ENCODE measurements at places on chromosomes 3 and 15. TPM values are rescaled to one million over a fixed set of nuclear protein-coding genes. Genes with fewer than 3 reads are reported as not detected.

DNA sequence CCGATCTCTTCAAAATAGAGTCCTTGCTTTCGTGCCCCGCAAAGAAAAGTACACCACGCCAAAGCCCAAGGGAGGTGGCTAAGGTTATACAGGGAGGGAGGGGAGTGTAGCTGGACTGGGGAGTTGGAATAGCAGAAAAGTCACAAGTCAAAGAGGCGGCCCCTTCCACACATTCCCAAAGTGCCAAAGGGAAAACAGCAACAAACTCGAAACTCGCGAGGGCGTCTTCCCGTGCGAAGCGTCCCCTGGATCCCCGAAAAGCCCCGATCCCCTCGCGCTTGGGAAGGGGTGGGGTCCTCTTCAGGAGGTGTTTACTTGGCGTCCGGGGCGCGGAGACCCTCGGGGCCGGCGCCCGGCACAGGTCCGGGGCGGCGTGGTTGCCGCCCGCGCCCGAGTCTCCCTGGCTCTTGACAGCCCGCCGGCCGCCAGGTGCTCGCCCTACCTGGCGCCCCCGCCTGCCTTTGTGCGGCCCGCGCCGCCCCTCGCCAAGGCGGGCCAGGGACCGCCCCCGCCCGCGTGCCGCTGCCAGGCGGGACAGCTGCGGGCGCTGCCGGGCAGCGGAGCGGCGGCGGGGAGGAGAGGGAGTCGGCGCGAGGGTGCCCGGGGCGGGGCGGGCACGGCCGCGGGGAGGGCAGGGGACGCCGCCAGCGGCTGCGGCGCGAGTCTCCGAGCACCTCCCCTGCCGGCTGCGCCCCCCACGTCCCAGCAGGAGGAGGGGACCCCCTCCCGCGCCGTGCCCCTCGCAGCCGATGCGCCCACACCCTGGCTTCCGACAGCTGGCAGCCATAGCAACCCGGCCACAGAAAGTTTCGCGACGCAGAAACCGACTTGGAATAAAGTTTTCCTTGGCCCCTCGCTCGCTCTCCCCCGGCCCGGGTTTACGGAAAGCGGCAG, 966 bp downstream of the MYO1E start:
- DNase-seq = no peak

GRCh38 chr3:25768851-25769250, 14.4 kb downstream of the NGLY1 start:
- DNase-seq = no peak

GRCh38 chr15:56739964-56740640, 6.8 kb upstream of the ZNF280D start:
- DNase-seq = no peak

DNA sequence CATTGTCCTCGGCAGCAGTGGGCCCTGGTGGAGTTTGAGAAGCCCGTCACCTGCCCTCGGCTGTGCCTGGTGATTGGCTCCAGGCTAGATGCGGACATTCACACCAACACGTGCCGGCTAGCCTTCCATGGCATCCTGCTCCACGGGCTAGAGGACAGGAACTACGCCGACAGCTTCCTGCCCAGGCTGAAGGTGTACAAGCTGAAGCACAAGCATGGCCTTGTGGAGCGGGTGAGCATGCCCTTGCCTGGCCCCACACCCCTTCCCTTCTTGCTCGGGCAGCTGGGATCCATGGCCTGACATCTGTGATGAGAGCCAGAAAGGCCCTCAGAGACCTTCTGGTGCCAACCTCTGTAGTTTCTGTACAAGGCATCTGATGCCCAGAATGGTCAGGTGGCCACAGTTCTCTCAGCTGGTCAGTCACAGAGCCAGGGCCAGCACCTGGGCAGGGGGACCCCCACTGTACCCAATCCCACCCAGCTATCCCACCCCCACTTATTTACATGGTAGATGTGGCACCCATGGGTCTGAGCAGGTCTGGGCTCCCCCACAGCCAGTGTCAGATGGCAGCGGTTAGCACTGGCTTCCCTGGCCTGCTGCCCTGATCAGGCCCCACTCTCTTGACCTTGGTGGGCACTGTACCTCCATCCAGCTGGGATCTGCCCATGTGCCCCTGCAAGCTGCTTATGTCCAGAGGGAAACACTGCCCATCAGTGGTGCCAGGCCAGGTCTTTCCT, 124.9 kb downstream of the DNAJB8 start:
- DNase-seq = no peak

- DNase-seq = peak; percentile 68
Observed at GRCh38 chr15:39125904-39126303, 455.0 kb upstream of the THBS1 start.

DNA sequence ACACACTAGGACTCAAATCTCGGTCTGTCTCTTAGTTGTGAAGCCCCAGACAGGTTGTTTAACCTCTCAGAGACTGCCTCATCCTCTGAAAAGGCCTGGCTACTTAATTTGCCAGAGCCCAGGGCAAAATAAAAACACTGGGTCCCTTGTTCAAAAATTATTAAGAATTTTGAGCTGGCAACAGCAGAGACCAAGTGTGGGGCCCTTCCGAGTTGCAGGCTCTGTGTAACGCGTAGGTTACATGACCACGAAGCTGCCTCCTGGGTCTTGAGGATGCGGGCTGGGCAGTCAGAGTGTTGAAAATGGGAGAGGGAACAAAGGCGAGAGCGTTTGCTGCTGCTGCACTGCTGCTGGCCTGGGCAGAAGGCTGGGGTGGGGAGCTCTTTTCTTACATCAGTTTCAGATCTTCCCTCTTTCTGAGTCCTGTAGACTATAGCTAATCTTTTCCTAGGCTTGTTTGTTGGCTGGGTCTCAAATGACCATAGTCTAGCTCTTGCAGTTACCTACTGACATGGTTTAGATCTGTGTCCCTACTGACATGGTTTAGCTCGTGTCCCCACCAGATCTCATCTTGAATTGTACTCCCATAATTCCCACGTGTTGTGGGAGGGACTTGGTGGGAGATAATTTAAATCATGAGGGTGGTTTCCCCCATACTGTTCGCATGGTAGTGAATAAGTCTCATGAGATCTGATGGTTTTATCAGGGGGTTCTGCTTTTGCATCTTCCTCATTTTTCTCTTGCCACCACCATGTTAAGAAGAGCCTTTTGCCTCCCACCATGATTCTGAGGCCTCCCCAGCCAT, 49.9 kb downstream of the CLEC3B start:
- no peak for DNase-seq

- no peak for DNase-seq
Observed at GRCh38 chr3:188951734-188952133, 220.0 kb upstream of the TPRG1 start.

DNA sequence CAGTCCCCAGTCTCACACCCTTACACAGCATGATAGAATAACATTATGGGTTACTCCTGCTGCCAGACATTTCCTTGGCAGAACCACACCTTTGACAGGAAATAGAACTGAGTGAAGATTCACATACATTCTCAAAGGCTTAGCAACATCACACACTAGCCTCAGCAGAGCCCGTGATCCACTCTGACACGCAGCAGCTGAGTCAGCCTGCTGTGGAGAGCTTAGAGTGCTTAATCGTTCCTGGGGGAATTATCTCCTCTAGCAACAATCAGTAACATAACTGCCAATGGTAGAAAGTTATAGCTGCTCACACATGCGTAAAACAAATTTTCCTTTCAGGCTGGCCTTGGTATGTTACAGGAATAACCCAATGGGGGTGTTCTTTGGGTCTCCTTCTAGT, 382.1 kb downstream of the GAP43 start:
- peak; percentile 86 for DNase-seq

- peak; percentile 76 for DNase-seq
Observed at GRCh38 chr3:14415501-14415900, 13.1 kb downstream of the SLC6A6 start.

ASB14 gene
- total RNA-seq = not detected

MKRN3 gene
- 0.86 TPM for total RNA-seq

SLCO2A1 gene
- 0.43 TPM for total RNA-seq
